Activated T-cell treated with anti-CD3 and anti-CD28 coated beads, Interleukin-2, amount 50 U/mL, for 48 hours (primary cell): ENCODE measurements at places on chromosomes 7 and 10.

DNA sequence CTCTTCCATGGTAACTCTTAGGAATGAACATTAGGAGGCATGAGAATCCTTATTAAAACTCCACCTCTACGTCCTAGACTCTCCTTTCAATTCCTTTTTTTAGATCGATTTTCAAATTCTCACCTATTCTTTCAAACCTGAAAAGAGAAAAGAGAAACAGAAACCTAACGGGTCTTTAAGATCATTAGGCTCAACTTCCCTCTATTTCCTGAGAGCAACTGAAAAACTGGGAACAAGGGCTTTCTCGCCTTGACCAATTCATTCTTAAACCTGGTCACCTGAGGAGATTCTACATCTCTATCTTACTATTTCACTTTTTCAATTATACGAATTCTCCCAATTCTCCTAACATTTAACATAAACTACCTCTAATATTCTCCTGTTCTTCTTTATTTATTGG is 2.8 kb downstream of the TFEC start:
- DNase-seq, result no peak

- no peak for DNase-seq
Measured at GRCh38 chr10:113651898-113652297, 11.9 kb downstream of the NRAP start.

GRCh38 chr10:27637601-27638000 is 108.0 kb downstream of the MKX start:
- no peak for DNase-seq

DNA sequence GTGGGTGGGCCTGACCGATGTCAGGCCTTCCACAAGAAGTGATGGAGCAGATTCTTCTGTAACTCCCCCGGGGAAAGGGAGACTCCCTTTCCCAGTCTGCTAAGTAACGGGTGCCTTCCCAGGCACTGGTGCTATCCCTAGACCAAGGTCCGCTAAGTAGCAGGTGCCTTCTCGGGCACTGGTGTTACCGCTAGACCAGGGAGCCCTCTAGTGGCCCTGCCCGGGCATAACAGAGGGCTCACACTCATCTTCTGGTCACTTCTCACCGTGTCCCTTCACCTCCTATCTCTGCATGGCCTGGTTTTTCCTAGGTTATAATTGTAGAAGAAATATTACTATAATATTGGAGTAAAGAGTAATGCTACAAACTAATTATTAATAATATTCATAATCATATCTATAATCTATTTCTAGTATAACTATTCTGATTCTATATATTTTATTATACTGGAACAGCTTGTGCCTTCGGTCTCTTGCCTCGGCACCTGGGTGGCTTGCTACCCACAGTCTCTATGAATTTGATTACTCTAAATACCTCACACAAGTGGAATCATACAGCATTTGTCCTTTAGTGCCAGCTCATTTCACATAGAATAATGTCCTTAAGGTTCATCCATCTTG is 1378.7 kb downstream of the XPNPEP1 start:
- DNase-seq, result peak; percentile 44

GRCh38 chr7:121689749-121690148 is 183.2 kb upstream of the PTPRZ1 start:
- no peak for DNase-seq

DNA sequence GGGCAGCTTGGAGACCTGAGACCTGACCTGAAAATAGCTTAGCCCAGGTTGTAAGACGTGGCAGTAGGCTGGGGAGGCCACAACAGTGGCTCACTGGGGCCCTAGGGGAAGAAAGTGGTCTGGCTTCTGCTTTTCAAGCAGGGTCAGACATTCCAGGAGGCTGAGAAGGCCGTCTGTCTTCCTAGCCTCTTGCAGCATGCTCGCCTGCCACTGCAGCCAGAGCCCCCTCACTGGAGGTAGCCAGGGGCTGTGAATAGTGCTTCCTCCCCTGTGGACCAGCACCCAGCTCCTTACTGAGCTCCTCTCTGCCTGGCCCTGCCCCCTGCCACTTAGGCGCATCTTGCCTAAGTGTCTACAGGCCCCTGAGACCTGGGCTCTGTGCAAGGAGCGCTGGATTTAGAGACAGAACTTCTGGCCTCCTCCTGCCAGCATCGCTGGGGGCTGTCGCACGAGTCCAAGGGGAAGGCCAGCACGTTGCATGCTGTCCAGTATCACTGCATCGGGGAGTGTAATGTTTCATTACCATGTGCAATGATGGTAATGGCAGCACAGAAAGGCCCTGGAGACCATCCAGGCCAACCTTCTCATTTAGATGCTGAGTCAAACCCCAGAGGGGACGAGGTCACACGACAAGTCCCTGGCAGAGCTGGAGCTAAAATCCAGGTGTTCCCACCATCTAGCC is 12.7 kb downstream of the ZMIZ1 start:
- DNase-seq, result no peak
